ENCODE measurements at places on chromosomes 3 and 15.
A peak's percentile ranks its signal among the peaks of the same experiment; 100 is the strongest.

GRCh38 chr15:93899817-93900216, 331.5 kb upstream of the MCTP2 start:
- DNase-seq, result no peak

DNA sequence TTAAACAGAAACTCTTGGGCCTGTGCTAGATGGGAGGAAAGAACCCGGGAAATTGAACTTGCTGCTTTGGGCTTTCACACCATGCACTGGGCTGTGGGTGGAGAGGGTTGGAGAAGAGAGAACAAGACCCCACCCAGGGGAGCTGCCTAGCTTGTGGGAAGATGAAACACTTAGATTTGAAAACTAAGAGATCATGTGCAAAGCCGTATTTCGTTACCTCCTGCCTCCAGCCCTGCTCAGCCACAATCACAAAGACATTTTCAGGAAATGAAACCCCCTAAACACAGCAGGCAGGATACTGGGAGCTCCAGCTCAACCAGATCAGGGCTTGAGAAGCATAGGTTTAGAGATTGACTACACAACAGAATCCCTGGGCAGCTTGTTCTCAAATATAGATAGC, 183.0 kb upstream of the C2CD4B start:
- peak; percentile 17 for DNase-seq

DNA sequence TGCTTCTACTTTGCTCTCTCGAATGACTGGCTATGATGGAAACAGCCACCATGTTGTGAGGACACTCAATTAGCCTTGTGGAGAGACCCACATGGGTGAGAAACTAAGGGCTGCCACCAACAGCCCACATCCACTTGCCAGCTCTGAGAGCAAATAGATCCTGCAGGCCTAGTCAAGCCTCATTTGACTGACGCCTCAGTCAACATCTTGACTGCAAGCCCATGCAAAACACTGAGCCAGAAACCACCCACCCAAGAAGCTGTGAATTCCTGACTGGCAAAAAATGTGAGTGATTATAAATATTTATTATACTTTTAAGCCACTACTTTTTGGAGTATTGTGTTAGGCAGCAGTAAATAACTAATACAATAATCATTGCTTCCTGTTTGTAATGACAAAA, 58.4 kb downstream of the NOX5 start:
- DNase-seq, result no peak

GRCh38 chr3:50212502-50212901, 7.4 kb downstream of the SLC38A3 start:
- no peak for DNase-seq

GRCh38 chr3:114223143-114223542, 14.2 kb downstream of the ZNF80 start:
- no peak for DNase-seq

GRCh38 chr3:153928851-153929250, 192.3 kb upstream of the ARHGEF26 start:
- no peak for DNase-seq

DNA sequence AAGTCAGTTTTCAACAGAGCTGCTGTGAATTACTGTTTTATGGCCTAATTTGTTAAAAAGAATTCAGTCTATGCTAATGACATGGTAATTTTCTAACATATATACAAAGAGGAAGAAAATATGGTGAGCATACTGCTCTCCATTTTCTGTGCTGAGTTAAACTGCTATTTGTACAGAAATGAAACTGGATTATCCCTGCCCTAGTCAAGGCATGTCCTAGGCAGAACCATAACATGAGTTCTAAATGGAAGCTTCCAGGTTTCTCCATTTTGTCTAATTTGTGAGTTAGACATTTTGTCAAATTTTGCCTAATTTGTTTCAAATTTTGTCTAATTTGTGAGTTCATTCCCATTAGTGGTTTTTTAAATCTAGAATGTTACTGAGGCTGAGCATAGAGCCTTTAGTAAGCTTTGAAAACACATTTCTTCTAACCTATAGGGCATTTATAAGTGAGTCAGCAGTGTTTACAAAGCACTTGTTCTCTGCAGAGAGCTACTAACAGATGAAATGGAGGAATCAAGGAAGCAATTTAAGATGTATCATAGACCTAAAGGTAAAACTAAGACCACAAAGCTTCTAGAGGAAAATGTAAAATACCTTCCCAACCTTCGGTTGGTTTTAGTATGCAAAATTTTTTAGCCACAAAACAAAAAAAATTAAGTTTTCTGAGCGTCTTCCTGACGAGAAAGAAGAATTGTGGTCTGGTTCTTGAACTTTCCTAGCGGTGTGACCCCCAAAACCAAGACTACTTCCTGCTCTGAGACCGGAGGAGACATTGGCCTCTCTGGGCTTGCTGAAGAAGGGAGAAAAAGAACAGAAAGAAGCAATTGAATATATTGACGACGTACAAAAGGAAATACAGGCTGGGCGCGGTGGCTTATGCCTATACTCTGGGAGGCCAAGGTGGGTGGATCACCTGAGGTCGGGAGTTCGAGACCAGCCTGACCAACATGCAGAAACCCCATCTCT, 9.8 kb downstream of the P2RY14 start:
- DNase-seq, result no peak

GRCh38 chr3:27500986-27501385, 16.8 kb upstream of the SLC4A7 start:
- DNase-seq, result no peak

GRCh38 chr3:64188810-64189560, 36.3 kb downstream of the PRICKLE2 start:
- no peak for DNase-seq

GRCh38 chr3:41041462-41041861, 157.8 kb upstream of the CTNNB1 start:
- DNase-seq, result no peak

DNA sequence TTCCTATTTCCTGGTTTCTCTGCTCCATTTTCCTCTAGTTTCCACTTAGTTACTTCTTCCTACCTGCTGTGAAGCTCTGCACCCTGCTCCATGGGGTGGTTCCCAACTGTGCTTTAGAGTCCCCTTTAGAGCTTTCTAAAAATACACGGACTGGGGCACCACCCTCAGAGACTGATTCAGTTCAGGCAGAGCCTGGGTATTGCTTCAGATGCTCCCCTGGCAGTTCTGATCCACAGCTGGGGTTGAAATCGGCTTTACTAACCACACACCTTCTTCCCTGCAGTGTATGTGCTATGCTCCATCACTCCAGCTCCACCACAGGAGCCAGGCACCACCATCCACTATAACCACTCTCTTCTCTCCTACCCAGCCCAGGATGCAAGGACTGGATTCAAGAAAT, 12.6 kb downstream of the ANP32A start:
- DNase-seq, result no peak

- no peak for DNase-seq
Measured at GRCh38 chr15:98562331-98562937, 85.9 kb upstream of the IGF1R start.

- peak; percentile 30 for DNase-seq
Measured at GRCh38 chr15:99704444-99704838, 28.8 kb downstream of the LYSMD4 start.

GRCh38 chr3:184568560-184568923, 7.0 kb downstream of the EPHB3 start:
- no peak for DNase-seq

DNA sequence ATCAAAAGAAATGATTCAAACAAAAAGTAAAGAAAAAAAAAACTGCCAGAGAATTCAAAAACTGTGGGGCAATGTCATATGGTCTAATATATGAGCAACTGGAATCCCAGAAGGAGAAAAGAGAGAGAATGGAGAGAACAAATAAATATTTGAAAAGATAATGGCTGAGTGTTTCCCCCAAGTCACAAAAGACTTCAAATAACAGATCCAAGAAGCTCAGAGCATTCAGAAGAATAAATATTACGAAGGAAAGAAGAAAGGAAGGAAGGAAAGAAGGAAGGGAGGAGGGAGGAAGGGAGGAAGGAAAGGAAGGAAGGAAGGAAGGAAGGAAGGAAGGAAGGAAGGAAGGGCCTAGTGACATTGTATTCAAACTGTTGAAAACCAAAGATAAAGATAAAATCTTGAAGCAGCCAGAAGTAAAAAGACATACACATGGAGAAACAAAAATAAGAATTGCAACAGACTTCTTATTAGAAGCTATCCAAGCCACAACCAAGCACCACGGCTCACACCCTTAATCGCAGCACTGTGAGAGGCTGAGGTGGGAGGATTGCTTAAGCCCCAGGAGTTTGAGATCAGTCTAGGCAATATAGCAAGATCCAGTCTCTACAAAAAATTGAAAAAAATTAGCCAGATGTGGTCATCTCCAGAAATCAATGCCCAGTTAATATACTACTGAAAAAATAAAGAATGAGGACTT, 118.9 kb upstream of the IGSF10 start:
- DNase-seq, result no peak

DNA sequence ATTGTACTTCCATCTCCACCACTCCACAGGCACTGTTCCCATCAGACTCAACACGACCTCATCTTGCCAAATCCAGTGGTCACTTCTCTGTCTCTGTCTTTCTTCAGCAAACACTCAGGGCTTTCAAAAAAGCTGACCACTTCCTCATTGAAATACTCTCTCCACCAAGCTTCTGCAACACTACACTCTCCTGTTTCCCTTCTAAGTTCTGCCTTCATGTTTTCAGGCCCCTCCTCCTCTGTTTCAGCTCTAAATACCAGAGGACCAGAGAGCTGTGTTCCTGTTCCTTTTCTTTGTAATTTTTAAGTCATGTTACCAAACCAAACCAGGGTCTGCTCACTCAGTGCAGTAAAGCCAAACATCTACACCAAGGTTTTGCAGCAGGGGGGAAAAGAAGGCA, 33.8 kb upstream of the ACP3 start:
- DNase-seq, result peak; percentile 96

- no peak for DNase-seq
Measured at GRCh38 chr3:132803889-132804288, 81.7 kb upstream of the NPHP3 start.

- DNase-seq, result no peak
Measured at GRCh38 chr15:83144771-83145170, 37.3 kb downstream of the TM6SF1 start.

DNA sequence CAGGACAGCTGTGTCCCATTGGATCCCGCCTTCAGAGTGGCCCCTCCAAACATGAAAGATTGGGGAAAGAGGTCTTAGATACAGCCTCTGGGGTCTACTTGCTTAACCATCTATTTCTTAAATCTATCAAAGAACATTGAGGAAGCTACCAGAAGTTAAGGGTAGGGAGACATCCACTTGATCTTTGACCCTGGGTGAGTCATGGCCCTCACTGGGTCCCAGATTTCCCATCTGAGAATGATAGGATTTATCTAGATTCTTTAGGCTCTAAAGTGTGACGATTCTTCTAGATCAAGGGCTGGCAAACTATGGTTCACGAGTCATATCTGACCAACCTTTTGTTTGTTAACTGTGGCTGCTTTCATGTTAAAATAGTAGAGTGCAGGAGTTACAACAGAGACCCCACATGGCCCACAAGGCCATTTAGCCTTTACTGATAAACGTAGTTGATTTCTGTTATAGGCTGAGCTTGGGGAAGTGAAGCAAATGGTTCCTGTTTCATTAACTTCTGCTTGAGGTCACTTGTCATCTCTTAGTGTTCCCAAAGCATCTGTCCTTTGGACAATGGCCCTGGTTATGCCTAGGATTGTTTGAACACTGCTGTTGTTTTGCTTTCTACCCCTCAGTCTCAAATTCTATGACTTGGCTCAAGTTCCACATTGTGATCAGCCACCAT, 8.0 kb downstream of the MUC13 start:
- peak; percentile 3 for DNase-seq

GRCh38 chr3:839981-840380, 252.8 kb upstream of the CNTN6 start:
- DNase-seq, result no peak

DNA sequence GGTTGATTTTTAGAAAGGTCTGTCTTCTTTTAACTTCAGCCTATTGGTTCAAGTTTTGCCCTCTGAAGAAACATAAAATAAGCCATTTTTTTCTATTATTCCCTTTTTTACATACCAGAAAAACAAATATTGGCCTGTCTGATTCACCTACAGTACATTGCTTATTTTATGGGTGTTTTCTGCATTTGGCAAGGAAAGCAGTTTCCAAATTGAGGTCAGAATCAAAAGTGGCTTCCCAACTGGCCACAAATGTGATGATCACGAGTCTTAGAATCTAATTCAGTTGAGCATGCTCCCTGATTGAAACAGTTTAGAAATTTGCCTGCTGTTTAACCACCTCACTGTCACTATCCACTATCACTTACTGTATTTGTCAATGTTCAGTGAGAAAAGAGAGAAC, 106.9 kb upstream of the CHMP2B start:
- no peak for DNase-seq

DNA sequence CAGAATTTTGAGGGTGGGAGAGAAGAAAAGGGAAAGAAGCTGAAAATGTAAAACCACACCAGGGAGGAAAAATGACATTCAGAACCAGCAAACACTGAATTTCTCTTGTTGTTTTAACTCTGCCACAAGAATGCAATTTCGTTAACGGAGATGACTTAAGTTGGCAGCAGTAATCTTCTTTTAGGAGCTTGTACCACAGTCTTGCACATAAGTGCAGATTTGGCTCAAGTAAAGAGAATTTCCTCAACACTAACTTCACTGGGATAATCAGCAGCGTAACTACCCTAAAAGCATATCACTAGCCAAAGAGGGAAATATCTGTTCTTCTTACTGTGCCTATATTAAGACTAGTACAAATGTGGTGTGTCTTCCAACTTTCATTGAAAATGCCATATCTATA, 15.5 kb downstream of the GREM1 start:
- no peak for DNase-seq

DNA sequence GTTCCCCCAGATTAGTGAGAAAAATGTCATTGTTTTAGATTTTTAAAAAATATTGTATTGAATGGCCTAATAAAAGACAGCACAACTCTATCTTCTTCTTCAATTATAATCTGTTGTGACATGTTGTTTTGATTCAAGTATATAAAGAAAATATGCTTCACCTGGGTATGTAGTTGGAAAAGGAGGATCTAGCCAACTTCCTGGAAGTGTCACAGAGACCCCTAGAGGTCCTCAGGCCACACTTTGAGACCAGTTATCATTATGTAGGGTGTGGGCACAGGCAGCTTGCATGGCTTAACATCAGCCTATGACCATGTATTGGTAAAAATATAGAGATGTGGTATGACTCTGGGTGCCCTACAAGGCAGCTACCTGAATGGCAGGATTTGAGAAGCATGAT, 14.7 kb upstream of the RYR3 start:
- no peak for DNase-seq

- no peak for DNase-seq
Measured at GRCh38 chr3:120823156-120823555, 80.6 kb downstream of the GTF2E1 start.

- no peak for DNase-seq
Measured at GRCh38 chr15:70533931-70534742, 229.2 kb downstream of the UACA start.

Data from SIG-M5 (cell line).